ENCODE measurements at places on chromosomes 4 and X.

DNA sequence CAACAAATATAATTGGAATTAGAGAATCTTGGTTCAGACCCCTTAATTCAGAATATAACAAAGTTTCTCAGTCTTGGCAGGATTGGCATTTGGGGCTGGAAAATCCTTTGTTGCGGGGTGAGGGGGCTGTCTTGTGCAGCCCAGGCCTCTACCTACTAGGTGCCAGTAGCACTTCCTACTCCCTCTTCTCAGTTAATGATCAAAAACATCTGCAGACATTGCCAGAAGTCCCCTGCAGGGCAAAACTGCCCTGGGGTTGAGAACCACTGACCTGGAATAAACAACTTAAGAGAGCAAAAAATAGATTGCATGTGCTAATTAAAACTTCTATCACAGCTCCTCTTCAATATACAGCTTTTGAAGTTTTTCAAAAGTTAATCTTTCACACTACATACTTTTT is 36.7 kb upstream of the CXorf38 start:
- no peak for DNase-seq

DNA sequence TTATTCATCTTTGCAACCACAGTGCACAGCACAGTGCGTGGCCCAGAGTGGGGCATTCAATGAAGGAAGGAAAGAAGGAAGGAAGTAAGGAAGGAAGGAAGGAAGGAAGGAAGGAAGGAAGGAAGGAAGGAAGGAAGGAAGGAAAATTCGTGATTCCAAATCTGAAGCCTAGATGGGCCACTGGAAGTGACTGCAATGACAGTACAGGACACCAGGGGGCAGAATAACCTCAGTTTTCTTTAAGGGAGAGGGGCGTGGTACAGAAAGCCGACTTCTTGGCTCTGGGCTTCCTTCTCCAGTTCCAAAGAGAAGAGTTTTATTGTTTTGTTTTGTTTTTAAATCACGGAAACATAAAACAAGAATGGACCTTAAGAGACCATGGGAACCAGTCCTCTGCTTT is 47.8 kb downstream of the APLN start:
- DNase-seq, result peak; percentile 43

DNA sequence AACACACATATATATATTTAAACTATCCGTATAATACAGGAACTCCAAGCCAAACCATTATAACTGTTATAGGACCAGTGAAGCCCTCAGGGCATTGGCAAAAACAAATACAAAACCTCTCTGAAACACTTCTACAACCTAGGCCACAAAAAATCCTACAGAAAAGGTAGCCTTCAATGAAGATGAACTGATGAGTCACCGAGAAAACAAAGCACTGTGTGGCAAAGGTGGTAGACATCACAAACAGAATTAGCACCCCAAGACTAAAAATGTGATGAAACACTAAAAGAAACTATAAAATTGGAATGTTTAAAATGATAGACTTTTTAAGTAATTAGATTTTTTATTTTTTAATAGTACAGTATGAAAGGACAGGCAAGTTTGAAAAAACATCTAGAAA is 5.5 kb upstream of the HSPA4L start:
- DNase-seq, result no peak

GRCh38 chrX:13091111-13091765 is 46.8 kb upstream of the FAM9C start:
- no peak for DNase-seq

GRCh38 chrX:112774651-112775293 is 65.9 kb downstream of the AMOT start:
- DNase-seq, result no peak

DNA sequence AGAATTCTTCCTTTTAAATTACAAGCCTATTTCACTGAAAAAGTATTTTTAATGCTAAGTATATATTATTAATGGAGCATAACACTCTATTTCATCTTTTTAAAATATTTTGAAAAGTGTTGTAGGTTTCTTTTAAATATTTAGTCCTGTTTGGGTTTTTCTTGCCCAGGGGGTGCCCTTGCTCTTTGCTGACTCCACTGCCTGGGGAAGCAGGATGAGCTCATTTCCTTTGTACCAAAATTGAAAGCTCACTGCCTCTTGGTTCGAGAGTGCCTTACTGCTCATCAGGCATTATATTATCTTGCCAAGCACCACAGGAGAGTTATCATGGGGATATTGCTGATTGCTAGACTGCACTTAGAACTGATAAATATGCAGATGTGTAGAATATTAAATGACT is 819.2 kb downstream of the PCDH18 start:
- no peak for DNase-seq

- peak; percentile 1 for DNase-seq
Observed at GRCh38 chr4:110005461-110006056, 92.9 kb downstream of the EGF start.

DNA sequence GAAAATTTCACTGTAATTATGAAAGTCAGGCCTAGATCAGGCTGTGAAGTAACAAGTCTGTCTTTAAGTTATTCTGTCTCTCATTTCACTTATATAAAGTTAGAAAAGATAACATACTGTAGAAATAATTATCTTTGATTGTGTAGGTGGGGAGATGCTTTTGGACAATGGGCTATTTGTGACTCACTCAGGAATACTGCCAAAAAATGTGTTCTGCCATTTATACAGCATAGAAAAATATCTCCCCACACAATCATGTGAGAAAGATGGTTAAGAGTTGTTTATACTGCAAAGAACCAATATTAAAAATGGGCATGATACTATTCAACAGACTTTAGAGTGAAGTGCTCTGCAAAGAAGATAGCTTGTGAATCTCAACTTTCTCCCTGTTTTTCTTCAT is 95.0 kb upstream of the GABRA2 start:
- DNase-seq, result no peak

- DNase-seq, result no peak
Observed at GRCh38 chr4:84051639-84052038, 447.5 kb downstream of the NKX6-1 start.

DNA sequence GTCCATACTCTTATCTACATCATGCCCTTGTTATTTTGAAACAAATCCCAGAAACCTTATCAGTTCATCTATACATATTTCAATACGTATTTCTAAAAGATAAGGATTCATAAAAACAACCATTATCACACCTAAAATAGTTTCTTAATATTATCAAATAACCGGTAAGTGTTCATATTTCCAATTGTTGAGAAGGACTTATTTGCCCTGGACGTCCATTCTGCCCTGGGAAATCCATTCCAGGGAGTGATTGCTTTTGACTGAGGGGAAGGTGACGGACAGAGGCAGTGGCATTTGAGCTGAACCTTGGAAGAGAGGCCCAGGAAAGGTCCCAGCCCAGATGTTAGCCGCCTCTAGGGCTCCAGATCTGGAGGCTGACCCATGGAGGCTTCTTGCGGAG is 49.6 kb downstream of the STARD8 start:
- DNase-seq, result no peak

- no peak for DNase-seq
Observed at GRCh38 chrX:14942341-14942740, 69.1 kb downstream of the MOSPD2 start.

DNA sequence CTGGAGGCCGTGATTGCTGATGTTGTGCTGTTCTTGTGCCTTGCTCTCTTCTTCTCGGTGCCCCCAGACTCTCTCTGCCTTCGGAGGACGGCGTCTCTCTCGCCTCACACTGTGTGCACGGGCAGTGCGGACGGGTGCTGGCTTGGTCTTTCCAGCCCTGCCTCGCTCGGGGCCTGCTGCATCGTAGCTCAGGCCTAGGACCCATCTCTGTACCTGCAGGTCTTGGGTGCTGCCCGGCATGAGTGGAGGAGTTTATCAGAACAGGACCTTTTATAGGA is 18.2 kb downstream of the RGS12 start:
- DNase-seq, result no peak

GRCh38 chrX:120262859-120263708 is 12.5 kb downstream of the ZBTB33 start:
- no peak for DNase-seq

GRCh38 chr4:82268050-82268825 is 105.6 kb downstream of the HNRNPD start:
- peak; percentile 15 for DNase-seq

GRCh38 chr4:170805352-170805751 is 715.6 kb upstream of the AADAT start:
- DNase-seq, result no peak

DNA sequence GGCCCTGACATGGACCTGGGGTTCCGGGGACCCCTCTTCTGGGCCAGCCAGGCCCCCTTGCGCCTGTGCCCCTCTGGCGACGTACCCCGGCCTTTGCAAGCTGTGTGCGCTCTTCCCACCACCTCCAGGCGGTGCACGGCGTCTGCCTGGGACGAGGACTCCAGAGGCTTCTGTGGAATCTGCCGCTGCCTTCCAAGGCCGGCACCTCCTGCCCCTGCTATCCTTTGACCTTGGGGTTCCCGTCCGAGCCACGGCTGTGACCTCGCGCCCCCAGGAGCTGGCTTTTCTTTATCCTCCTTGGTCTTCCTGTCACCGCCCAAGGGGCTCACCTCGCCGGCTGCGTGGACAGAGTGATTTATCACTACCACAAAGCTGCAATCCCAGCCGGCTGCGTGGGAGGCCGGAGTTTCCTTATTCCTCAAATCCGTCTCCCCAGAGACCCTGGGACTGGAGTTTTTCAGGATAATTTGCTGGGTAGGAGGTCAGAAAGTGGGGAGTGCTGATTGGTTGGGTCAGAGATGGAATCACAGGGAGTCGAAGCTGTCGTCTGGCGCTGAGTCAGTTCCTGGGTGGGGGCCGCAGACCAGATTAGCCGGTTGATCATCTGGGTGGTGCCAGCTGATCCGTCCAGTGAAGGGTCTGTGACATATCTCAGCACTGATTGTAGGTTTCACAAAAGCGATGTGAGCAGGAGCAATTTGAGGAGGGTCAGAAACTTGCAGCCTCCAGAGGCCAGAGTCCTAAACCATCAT is 19.8 kb upstream of the PLCXD1 start:
- DNase-seq, result no peak

- no peak for DNase-seq
Observed at GRCh38 chrX:31969714-31970113, 897.9 kb upstream of the FTHL17 start.

DNA sequence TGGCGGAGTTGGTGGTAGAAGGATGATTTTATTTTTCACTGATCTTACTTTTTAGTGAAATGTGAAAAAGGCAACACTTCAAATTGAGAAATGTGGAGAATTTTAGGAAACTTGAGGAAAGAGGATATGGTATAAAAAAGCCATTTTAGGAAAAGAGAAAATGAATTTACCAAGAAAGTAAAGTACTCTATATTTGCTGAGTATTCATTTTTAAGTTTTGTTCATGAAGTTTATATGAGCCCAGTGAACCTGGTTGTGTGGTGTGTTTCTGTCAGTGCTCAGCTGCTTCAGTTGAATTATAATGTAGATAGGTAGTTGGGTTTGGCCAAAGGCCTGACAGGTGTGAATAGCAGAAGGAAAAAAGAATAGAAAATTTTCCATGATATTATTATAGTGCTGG is 345.5 kb upstream of the FSTL5 start:
- no peak for DNase-seq

DNA sequence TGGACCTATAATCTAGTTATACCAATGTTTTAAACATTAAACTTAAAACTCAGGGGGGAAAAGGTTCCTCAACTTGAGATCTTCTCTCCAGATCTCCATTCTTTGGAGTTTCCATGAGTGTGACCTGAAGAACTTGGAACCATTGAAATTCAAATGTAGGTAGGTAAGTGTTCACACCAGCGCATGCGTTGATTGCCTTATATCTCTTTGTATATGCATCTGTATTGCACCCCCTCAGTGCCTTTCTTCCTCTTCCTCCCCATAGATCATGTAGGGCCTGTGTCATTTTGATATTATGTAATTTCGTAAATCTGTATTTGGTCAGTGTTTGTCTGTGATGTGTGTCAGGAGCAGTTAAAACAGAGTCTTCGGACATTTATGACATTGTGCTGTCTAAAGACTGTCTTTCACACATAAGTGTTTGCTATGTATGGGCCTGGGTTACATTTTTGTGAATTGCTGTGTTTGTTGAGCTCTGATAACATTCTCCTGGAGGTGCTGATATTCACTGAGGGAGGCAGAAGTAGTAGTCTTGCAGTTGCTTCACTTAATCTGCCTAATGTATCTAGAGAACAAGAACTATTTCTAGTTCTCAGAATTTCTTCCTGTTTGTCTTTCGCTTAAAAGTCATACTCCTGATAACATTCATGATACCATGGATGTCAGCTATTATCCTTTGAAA is 126.3 kb downstream of the RAP1GDS1 start:
- no peak for DNase-seq

GRCh38 chrX:134631426-134632346 is 26.6 kb downstream of the PLAC1 start:
- DNase-seq, result no peak

GRCh38 chrX:18985186-18985435 is 1.2 kb upstream of the PHKA2 start:
- DNase-seq, result no peak

- DNase-seq, result no peak
Observed at GRCh38 chr4:152304220-152304619, 231.7 kb downstream of the FBXW7 start.

DNA sequence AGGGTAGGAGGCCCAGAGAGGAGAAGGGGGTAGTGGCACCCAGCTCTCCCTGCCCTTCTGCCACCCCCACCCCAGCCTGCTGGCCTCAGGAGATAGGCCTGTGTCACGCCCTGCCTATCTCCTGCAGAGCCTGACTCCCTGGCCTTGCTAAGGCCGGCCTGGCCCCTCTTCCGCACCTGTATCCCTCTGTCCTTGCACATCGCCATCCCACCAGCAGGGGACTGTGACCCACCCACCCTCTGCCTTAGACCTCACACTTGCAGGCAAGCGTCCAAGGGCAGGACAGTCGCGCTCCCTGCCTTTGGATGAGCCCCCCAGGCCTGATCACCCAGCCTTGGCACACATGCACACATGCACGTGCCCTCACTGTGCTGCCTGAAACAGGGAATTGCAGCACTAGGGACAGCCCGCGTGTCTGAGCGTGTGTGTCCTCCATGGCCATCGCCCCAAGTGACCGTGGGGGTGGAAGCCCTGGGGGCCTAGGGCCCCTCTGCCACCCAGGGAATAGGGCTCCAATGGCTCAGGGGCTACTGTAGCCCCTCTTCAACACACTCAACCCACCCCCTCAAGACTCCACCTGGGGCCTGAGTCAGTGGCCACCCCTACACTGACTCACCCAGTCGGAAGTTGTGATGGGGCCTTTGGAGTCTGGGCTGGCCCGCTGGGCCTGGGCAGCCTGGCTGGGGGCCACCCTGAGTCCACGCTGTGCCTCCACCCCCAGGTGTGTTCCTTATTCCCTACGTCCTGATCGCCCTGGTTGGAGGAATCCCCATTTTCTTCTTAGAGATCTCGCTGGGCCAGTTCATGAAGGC is 2.1 kb downstream of the SLC6A8 start:
- no peak for DNase-seq

DNA sequence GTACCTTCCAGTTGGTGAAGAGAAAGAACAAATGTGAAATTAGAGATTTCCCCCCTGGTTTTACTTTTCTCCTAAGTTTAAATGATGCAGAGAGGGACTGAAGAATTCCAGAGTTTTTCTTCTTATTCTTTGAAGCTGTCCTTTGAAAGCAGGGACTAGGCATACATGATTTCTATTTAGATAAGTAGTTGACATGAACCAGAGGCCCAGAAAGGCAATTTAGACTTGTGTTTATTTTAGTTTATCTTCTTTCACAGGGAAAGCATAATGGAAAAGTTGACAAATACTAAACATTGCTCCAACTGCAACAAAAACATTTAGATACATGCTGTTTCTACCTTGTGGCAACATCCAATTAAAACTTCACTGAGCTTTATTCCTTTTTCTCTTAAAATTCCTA is 32.0 kb downstream of the PTPN13 start:
- DNase-seq, result no peak
